ENCODE measurements at places on chromosomes 2 and 18. TPM values are rescaled to one million over a fixed set of nuclear protein-coding genes. Genes with fewer than 3 reads are reported as not detected.

Gene DSG4
- not detected for total RNA-seq

Gene LOXHD1
- not detected for total RNA-seq

DNA sequence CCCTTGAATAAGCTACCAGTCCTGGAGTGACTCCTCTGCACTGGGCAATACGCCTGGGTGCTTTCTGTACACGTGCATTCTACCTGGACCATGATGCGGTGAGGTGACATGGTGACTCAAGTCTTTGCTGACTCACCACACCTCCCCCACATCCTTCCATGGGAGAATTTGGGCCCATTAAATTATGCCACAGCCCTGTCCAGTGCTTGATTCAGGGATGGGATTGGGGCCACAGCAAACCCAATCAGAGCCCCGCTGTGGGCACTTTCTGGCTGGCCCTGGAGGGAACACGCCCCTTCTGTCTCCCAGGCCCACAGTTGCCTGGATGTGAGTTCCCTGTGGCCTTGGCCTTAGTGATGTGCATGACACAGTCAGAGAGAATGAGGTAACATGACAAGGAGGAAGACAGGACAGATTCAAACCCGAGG is 86.9 kb downstream of the LRRC30 start:
- H3K4me3 ChIP-seq: no peak overlapping the region
- no peaks in the 10 kb centered on the region for H3K4me1 ChIP-seq
- H3K36me3 ChIP-seq: no peaks in the 10 kb centered on the region
- no peak for DNase-seq
- H3K27ac ChIP-seq: no peak overlapping the region
- H3K27me3 ChIP-seq: no peaks in the 10 kb centered on the region

GRCh38 chr2:11558214-11558886 is 24.5 kb downstream of the GREB1 start:
- H3K4me3 ChIP-seq: no peak overlapping the region
- DNase-seq: no peak
- H3K36me3 ChIP-seq: no peaks in the 10 kb centered on the region

- no peak overlapping the region for H3K4me3 ChIP-seq
- H3K27ac ChIP-seq: no peak overlapping the region
These were observed 23.0 kb downstream of the SERTAD2 start for GRCh38 chr2:64630752-64631151.

- DNase-seq: no peak
- no peaks in the 10 kb centered on the region for H3K27me3 ChIP-seq
- H3K4me1 ChIP-seq: peaks cover 24% of the 10 kb centered on the region
- peaks cover 43% of the 10 kb centered on the region for H3K36me3 ChIP-seq
These were observed 26.3 kb upstream of the CASP10 start for GRCh38 chr2:201156640-201157039.

- H3K27ac ChIP-seq: no peak overlapping the region
- H3K4me3 ChIP-seq: no peak overlapping the region
- H3K36me3 ChIP-seq: no peaks in the 10 kb centered on the region
These were observed 109.2 kb downstream of the FSHR start for GRCh38 chr2:49045083-49045482.
